Neural progenitor cell (in vitro differentiated cells): ENCODE measurements at places on chromosomes 7 and 10. TPM values are rescaled to one million over a fixed set of nuclear protein-coding genes. Genes with fewer than 3 reads are reported as not detected.
A peak's percentile ranks its signal among the peaks of the same experiment; 100 is the strongest.

DNA sequence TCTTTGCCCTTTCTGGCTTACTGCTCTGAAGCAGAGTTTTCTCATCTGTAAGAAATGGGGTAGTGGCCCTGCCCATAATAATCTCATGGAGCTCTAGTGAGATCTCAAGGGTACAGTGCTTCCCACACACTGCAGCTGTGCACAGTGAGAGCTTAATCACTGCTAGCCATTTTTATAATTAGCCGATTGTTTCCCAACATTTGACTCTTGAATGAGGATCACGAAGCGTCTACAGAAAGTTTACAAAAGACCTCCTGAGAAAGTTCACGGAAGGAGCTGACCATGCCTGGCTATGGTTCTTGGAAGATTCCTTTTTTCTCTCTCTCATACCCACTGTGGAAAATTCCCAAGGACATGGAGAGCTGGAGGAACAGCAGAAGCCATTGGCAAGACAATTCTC lies 70.4 kb downstream of the FAM171A1 start:
- DNase-seq: no peak

DNA sequence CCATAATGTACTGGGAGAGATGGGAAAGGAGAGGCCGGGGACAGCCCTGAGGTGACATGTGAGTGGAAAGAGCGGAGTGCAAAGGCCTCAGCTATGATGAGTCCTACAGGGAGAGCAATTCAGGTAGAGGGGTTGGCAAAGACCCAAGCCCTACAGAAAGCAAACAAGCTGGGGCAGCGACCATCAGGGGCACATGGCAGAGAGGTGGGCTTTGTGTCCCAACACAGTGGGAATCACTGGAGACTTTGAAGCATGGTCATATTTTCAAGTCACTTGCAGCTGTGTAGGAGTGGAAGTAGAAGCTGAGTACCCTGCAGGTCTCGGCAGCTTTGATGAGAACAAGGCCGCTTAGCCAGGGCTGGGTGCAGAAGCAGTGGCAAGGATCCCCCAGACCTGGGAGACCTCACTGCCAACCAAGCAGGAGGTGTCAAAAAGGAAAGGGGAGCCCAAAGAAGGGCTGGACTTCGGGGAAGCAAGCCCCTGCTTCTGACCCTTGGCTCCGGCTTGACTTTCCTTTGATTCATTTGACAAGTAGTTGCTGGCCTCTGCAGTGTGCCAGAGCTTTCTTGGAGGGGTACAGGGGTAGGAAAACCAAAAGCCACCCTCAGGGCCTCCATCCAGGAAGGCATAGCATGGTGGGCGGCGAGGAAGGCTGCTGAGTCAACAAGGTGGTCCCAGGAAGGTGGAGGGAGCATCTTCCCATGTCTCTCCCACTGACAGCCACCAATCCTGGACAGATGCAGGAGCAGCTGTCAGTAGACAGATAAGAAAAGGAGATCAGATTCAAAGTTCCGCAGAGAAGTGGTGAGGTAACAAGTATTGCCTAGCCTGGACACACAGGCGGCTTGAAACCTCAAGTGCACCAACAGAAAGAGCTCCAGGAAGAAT lies 1.9 kb upstream of the PGAM2 start:
- DNase-seq: no peak

NODAL gene
- not detected in 2 replicates for total RNA-seq

DNA sequence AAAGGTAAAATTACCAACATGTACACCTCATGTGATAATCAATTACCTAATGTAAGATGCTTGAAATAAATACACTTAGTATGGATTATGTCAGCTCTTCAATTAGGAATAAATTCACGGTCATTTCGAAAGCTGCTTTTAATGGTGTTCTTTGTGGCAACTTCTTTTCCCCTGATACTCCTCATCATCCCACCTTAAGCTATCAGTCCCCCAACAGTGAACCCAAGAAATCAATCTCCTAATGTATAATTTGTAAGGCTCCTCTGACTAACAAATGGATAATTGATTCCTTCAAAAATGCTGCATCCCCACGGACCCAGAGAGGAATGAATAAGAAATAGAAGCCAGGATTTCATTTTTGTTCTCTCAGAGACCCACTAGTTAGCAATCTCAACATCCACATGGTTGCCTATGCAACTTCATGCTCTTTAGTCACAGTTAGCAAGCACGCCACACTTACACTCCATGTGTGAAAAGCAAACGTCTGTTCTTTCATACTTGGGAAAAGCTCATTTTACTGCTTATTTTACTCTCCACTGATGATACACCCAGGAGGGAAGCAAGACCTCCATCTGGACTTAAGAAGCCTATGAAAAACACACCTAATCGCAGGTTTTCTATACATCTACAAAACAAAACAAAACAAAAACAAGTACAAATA lies 70.1 kb downstream of the VPS41 start:
- DNase-seq: no peak

GRCh38 chr10:130750441-130750840 lies 561.1 kb downstream of the TCERG1L start:
- no peak for DNase-seq

GRCh38 chr7:21869785-21870402 lies 75.8 kb downstream of the CDCA7L start:
- DNase-seq: peak; percentile 28

ELFN1 gene
- total RNA-seq: 2.2 and 13.6 TPM in 2 replicates

- DNase-seq: no peak
These were observed 69.4 kb downstream of the MCMBP start for GRCh38 chr10:119803264-119803663.
